ENCODE measurements at places on chromosomes 13 and 19.

- DNase-seq: no peak
These were observed 70.6 kb downstream of the C13orf42 start for GRCh38 chr13:51040431-51040830.

GRCh38 chr13:46962281-46962941 lies 65.6 kb upstream of the HTR2A start:
- no peak for DNase-seq

- DNase-seq: no peak
These were observed 2.0 kb upstream of the JUNB start for GRCh38 chr19:12789098-12789903.

DNA sequence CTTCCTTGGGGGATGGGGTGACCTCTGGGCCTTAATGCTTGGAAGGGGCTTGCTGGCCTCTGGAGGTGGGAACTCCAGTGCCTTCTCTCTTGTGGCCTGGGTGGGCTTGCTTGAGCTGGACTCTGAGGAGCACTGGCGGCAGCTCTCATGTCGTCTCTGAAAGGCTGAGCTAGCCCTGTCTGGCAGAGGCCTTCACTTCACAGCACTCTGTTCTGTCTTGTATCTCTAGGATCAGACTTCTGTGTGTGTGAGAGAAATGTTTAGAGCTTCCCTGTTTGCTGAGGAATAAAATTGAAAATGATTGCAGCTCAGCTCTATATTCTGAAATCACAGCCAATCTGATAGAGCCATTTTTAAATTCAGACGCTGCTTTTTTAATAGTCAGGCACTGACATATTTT lies 185.3 kb downstream of the KCNRG start:
- no peak for DNase-seq
